ENCODE measurements at places on chromosomes 12 and 14.

DNA sequence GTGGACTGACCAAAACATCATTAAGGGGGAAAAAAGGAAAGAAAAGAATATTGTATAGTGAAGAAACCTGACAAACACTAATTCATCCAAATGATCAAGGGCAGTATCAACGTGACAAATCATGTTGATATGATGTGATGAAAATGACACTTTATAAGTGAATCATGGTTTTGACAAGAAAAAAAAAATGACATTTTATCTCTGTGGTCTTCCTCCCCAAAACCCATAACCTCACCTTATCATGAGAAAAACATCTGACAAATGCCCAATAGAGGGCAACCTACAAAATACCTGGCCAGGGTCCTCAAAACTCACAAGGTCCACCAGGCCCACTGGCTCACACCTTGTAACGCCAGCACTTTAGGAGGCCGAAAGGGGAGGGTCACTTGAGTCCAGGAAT, 13.8 kb downstream of the TMED10 start:
- DNase-seq, result no peak

- no peak for DNase-seq
Measured at GRCh38 chr14:58553959-58554358, 83.8 kb upstream of the DACT1 start.

DNA sequence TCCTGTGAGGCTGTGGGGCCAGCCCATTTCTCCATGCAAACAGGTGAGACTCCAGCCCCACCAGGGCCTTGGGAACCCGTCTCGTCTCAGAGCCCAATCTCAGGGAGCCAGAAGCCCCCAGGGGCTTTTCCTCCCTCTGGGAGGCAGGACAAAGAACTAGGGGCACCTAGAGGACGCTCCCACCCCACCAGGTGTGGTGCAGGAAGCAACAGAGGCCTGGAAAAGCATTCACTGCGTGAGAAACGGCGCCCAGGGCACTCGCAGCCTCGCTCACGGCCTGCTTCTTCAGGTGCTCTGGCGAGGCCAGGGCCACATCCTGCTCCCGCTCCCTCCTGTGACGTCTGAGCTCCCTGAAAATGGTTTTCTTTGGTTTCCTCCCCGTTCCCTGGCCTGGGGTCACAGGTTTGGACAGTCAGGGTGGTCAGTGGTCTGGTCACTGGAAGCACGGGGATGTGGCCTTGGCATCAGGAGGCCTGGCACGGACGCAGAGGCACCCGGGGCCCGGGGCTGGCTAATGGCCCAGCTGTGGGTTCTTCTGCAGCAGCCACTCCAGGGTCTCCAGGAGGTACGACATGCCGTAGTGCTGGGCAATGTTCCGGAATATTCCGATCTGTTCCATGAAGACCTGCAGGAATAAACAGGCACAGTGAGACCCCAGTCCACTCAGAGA, 5.7 kb downstream of the P2RX2 start:
- no peak for DNase-seq

DNA sequence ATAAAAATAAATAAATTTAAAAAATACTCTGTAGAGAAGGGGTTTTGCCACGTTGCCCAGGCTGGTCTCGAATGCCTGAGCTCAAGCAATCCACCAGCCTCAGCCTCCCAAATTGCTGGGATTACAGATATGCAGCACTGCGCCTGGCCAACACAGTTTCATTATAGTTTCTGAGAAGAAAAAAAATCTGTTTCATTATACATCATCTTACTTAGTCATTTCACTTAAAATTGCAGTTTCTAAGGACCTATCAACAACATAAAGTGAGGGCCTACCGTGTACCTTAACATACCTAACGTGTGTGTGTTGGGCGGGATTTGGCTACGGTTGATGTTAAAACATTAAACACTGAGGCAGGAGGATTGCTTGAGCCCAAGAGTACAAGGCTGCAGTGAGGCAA, 28.3 kb downstream of the P2RX2 start:
- DNase-seq, result no peak

- DNase-seq, result no peak
Measured at GRCh38 chr14:79376557-79376956, 834.7 kb downstream of the DIO2 start.

GRCh38 chr14:77314043-77314442, 6.6 kb downstream of the POMT2 start:
- peak; percentile 46 for DNase-seq

DNA sequence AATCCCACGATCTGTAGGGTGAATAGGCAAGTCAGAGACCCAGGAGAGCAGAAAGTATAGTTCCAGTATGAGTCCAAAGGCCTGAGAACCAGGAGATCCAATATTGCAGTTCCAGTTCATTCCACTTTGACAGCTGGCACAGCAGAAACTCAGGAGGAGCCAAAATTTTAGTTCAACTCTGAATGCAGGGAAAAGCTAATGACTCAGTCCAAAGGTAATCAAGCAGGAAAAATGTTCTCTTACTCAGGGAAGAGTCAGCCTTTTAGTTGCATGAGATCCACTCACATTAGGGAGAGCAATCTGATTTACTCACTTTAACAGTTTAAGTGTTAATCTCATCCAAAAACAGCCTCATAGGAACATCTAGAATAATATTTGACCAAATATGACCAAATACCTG, 130.2 kb upstream of the LRFN5 start:
- no peak for DNase-seq

DNA sequence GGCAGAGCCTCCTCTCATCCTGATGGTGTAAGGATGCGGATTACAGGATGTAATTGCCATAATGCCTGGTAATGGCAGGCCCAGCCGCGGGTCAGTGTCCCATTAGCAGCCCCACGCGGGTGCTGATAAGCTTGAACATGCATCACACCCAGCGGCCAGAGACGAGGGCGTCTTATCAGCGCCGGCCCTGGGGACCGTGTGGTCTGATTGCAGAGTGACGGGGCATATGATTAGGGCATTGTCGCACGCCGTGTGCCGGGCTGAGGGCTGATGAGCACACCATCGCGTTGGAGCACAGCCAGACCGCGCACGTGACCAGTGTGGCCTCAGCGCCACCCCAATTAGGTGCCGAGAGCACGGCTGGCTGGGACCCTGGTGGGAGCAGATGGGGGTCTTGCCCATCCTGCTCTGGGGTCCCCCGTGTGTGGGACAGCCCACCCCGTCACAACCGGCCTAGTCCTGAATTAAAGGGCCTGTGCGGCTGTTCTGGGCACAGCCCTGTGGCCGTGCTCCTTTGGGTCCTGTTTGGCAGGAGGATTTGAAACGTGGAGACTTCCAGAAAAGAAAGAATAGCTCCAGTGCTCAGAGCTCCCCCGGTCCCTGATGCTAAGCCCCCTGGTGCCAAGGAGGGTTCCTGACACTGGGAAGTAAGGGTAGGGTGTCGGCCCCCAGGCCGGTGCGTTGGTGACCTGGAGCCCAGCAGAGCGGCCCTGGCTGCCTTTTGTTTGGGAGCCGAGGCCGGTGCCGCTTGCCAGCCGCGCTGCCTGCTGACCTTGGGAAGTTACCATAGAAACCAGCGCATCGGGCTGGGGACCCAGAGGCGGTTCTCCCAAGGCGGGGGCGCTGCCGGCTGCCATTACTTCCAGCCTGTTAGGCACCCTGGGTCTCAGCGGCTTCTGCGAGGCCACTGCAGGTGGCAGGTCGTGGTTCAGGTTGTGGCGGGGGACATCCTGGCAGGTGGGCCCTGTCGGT, 20.7 kb downstream of the KIF26A start:
- no peak for DNase-seq

- DNase-seq, result no peak
Measured at GRCh38 chr12:113391145-113391544, 12.5 kb downstream of the SDS start.

GRCh38 chr14:54438703-54439102, 2.5 kb downstream of the CNIH1 start:
- no peak for DNase-seq

- peak; percentile 26 for DNase-seq
Measured at GRCh38 chr12:130818635-130819576, 20.1 kb downstream of the STX2 start.

- DNase-seq, result no peak
Measured at GRCh38 chr12:117359029-117359845, 2.2 kb downstream of the NOS1 start.

- no peak for DNase-seq
Measured at GRCh38 chr12:124881123-124881522, 17.5 kb upstream of the SCARB1 start.

DNA sequence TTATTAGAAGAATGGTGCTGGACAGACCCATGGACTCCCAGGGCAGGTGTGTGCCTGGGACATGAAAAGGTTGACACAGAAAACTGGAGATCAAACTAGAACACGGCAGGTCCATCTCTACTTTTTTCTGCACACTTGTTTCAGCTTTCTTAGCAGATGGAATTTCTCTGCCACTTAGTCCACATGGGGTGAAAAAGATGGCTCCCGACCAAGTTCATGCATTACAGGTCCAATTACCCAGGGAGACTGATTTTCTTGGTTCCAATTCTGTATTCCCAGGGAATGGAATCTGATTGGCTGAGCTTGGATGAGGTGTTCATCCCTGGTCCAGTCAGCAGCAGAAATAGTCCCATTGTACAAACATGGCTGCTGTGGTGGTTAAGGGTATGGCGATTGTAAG, 238.9 kb upstream of the SRRM4 start:
- DNase-seq, result no peak

GRCh38 chr14:87935081-87935828, 57.7 kb downstream of the GALC start:
- no peak for DNase-seq

GRCh38 chr12:119676573-119676972, 8.6 kb downstream of the PRKAB1 start:
- DNase-seq, result no peak

DNA sequence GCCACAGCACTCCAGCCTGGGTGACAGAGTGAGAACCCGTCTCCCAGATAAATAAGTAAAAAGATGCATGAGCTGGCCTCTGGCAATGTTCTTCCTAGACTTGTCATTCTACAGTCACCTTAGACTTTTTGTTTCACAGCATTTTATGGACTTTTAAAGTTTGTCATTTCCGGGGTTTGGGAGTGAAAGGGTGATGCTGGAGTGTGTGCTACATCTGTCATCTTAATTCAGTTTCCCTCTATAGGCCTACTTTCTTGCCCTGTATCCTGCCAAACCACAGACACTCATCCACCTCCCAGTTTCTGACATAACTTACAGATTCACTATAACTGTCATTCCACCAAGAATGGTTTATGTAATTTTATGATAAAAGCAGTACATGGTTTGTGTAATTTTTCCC, 166.7 kb upstream of the PARP11 start:
- no peak for DNase-seq

- peak; percentile 71 for DNase-seq
Measured at GRCh38 chr12:110039085-110039807, 9.1 kb downstream of the C12orf76 start.

GRCh38 chr12:109518820-109519665, 41.6 kb downstream of the UBE3B start:
- DNase-seq, result peak; percentile 86

GRCh38 chr12:116202940-116203339, 74.6 kb downstream of the MED13L start:
- no peak for DNase-seq

DNA sequence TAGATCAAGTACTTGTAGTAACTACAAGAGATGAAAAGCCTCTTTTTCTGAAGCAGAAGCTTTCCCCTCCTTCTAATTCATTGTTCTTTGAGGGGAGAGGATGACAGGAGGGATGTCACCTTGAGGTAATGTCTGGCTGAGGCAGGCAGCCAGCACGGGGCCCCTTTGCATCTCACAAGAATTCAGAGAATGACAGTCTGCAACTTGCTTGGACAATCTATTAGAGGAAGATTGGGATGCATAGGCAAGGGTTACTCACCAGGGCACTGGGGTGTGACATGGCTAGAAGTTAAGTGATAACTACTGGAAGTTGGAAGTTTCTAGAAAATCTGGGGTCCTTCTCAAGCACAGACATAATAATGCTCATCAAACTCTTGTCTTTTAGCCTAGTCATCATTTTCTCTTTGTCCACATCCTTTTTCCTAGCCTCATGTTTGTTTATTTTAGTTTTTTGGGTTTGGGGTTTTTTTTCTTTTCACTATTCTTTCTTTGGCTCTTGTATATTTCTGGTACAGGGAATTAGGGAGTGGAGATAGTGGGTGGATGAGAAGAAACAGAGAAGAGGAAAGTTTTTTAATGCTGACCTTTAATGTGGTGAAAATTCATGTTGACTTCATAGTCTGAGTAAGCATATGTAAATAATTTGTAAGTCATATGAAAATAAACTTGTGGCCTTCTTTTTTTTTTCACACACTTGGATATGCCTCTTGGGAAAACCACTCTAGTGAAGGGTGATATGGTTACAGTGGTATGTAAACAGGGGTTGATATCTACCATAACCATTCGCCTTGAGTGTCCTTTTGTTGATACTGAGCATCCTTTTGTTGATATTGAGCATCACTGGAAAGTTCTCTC, 55.1 kb downstream of the TTLL5 start:
- no peak for DNase-seq

- no peak for DNase-seq
Measured at GRCh38 chr14:94593749-94594431, 12.7 kb downstream of the SERPINA5 start.

GRCh38 chr12:107884769-107885694, 110.5 kb downstream of the ASCL4 start:
- DNase-seq, result peak; percentile 55

- peak; percentile 69 for DNase-seq
Measured at GRCh38 chr12:10716704-10717315, 6.3 kb downstream of the YBX3 start.

DNA sequence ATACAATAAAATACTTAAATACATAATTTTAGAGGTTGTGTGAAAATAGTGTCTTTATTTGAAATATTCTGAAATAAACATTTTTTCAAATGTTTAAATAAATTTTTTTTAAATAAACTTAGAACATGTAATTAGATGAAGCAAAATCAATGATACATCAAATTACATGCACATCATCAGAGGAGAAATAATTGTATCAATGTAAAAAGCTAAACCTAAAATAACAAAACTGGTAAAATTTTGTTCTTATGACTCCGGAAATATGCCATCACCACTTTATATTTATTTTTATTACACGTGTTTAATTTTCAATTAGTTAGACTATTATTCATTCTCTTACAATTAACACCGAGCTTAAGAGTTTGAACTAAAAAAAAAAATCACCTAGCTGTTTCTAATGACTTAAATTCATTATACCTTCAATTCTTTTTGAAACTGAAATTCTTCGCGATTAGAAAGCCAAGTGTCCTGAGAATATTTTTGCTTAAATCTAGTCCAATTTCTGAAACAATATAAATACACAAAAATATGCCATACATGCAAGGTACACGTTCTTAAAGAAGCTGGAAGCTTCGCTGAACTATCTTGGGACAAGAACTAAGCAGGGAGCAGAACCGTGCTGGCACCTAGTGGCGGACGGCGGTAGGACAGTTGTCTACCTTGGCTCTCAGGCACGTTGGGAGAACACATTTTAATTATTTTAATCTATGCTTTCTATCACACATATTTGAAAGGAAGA, 230.5 kb downstream of the SLC25A21 start:
- DNase-seq, result peak; percentile 53
